ENCODE measurements at places on chromosomes 13 and 19.

DNA sequence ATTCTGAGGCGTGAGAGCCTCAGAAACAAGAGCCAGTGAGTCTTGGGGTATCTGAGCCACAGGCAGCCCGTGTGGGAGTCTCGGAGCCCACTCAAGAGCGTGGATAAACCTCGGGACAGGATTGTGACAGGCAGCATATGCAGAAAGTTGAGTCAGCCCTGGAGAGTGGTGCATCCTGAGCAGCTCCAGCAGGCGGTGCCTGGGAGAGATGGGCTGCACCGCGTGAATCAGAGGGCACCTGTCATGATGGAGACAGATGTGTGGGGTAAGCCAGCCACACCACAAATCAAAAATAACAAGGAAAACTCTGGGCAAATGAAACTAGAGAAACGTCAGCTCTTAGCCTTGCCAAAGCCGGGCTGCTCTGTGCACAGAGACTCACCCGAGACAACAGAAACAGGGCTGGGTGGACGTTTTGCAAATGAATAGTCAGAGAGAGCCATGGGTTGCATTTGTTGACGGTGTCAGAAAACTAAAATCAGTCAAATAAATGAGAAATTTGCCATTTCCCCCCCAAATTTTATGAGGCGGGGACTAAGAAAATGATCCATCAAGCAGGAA lies 30.0 kb upstream of the POP4 start:
- DNase-seq = peak; percentile 35

DNA sequence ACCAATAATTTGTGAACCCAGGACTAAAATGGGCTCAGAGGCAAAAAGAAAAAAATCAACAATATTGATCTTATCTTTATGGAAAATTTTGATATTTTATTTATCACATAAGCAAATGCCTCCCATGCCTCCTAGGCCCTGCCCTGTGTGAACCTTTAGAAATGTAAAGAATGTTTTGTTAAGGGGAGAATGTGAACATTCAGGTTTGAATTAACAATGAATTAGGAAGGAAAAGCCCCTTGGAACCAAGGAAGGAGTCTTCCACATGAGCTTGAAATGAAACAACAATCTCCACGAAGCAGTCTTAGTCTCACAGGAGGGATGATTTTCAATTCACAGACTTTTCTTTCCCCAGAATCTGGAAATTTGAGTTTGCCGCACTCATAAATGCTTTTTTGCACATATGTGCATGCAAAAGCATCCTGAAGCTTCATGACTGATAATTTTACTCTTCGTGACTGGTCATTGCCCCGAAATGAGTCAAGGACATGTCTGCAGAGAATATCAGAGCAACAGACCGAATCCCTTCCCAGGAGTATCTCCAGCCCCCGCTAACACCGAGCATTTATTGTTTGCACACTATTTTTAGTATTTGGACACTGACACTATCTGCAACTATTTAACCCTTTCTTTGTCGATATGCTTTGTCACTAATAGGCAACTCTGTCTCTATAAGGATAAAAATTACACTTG lies 135.2 kb downstream of the DCT start:
- no peak for DNase-seq

DNA sequence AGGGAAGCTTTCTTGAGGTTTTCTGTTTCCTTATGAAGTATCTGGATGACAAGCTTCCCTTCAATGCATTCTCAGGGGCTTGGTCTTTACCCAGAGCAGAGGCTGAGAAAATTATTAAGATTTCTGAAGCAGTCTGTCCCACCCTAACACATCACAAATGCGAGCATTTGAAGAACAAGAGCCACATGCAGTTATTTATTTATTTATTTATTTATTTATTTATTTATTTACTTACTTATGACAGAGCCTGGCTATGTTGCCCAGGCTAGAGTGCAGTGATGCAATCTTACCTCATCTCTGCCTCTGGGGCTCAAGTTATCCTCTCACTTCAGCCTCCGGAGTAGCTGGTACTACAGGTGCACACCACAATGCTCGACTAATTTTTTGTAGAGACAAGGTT lies 38.4 kb downstream of the SPRYD7 start:
- DNase-seq = no peak

- no peak for DNase-seq
Observed at GRCh38 chr13:79805317-79805716, 324.4 kb downstream of the NDFIP2 start.

GRCh38 chr19:15426485-15427349 lies 7.9 kb upstream of the AKAP8L start:
- DNase-seq = no peak

- DNase-seq = no peak
Observed at GRCh38 chr19:33404506-33405253, 31.2 kb downstream of the CEBPG start.

DNA sequence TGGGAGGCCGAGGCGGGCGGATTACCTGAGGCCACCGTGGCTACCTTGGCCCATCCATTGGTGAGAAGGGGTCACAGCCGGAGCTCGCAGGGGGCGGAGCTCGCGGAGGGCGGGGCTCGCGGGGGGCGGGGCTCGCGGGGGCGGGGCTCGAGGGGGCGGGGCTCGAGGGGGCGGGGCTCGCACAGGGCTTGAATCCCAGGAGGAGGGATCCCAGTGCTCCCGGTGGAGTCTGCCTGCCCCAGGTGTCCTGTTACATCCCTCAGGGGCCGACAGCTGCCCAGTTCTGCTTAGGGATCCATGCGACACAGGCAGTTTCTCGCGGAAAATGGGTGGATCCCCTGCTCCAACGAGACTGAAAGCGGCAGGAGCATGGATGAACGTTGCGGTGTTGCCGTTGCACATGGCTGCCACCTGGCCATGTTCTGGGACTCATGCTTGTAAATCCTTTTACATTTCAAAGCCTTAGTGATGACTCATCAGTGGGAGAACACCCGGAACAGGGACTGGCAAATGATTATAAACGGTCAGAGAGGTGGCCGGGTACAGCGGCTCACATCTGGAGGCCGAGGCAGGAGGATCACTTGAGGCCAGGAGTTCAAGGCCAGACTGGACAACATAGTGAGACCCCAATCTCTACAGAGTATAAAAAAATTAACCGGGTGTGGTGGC lies 25.1 kb downstream of the TMPRSS9 start:
- DNase-seq = peak; percentile 30

DNA sequence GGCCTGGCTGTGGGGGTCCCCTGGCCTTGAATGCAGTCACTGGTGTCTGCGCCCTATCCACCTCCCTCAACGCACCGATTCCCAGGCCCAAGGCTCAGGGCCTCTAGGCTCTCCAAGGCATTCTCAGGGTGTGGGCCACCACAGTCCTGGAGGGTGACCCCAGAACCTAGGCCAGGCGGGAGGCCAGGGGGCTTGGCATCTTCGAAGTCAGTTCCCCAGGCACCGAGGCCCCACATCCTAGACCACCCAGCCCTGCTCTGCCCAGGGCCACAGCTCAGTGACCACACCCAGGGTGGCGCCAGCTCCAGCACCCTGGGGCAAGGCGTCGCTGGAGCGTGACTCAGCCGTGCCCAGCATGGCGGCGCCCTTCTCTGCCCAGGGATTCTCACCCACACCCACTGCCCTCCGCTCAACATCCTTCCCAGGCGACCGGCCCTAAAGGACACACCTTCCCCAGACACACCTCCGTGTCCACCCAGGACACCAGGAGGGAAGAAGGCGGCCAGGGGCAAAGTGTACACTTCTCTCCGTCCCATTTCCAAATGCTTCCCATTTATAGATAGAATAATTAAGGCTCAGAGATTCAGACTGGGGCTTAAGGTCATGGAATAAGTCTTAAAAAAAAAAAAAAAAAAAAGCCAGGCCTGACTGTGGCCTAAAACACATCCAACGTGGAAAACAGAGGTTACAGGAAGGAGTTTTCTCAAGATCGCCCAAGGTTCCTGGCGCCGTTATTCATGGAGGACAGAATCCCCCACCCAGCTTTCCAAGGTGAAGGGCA lies 36.4 kb upstream of the NANOS3 start:
- no peak for DNase-seq

- no peak for DNase-seq
Observed at GRCh38 chr13:111469916-111470506, 149.6 kb downstream of the TEX29 start.

DNA sequence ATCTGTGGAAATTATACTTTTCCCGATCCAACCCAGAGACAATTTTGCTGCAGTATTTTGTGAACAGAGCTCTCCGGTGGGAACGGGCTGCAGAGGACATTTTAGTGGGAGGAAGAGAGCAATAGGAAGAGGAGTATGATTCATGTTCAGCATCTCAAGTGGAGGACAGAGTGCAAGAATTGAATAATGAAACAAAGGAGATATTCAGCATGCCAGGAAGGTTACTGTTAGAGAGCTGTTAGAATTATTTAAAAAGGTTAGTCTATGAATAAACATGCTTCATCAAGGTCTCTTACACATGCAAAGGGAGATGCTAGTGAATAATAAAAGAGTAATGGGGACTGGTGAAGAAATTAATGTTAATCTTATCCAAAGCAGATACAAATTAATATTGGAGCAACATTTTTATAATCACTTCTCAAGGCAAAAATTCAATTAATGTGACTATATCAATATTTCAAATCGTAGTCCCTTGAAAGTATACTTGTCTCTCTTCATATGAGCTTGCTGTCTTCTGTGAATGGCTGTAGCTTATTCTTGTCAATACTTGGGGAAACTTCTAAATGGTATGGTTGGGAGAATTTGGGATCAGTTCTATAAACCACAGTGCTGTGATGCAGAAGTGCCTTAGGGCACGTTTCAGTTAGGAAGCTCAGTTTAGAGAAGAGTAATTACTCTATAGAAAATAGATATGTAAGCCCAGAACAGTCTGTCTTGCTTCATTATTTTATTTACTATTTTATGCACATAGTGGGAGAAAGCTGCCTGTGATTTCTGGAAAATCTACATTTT lies 1165.8 kb downstream of the OLFM4 start:
- peak; percentile 2 for DNase-seq

DNA sequence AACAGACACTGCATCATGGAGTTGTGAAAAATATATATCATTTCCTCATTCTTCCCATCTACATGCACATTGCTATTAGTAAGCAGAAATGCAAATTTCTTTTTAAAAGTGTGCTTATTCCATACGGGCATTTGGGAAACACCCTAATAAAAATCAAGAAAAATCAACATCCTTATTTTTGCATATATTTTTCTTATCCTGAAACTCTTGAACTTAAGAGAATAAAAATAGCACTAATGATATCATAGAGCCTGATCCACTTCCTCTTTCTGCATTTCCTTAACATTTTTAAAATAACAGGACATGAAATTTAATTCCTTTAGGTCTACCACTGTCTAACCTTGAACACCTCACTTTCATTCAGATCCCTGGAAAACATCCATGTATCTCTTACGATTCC lies 123.3 kb downstream of the VWA8 start:
- no peak for DNase-seq

- DNase-seq = no peak
Observed at GRCh38 chr13:22563272-22563671, 617.5 kb upstream of the SGCG start.

- no peak for DNase-seq
Observed at GRCh38 chr13:26400545-26400944, 146.6 kb downstream of the CDK8 start.

DNA sequence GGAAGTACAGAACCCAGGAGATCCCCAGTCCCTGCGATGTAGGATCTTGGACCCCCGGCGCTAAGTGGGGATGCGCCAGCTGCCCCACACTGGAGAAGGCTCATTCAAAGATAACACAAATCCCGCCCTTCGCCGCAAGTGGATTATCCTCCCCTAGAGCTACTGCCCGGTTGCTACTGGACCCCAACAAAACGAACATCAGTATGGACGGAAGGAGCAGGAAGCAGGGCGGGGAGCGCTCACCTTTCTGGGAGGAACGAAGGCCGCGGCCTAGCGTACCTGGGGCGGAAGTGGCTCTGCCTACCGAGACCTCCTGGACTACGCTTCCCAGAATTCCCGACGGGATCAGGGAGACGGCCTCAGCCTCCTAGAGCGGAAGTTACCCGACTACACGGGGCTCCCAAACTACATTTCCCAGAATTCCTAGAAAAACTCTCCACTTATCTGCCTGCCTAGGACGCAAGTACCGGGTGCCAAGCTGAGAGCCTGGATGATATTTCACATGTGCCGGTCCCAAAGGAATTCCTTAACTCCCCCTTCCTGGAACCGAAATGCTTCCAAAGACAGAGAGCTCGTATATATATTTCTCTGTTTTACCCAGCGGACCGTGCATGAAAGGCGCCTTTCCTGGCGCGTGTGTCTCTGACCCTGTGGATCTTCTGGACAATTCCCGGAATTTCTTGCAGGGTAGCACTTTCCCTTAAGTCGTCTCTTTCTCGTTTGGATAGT lies at the start of gene ZNF112:
TSS of gene ZNF112 (minus strand) at position 298 of the 729 bp plus-strand sequence. CDS start 16,141 bp downstream, outside the sequence.
- DNase-seq = peak; percentile 98

DNA sequence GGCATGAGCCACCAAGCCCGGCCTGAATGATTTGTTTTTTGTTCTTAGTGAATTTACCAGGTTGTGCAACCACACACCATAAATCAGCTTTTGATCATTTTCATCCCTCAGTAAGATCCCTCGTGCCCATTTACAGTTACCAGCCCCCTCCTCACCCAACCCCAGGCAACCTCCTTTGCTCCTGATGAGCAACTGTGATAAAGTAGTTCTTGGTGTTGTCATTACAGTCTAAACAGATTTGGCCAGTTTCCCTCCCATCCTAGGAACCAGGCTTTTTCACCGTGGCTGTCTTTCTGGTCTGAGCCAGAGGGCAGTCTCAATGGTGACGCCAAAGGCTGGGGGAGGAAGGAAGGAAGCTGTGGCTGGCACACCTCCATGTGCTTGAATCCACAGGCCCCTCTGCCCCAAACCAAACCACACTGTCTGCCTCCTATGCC lies 61.2 kb upstream of the WDFY2 start:
- DNase-seq = peak; percentile 36

- no peak for DNase-seq
Observed at GRCh38 chr13:91349992-91350911, 2.8 kb downstream of the MIR17HG start.

GRCh38 chr13:51795419-51795818 lies 8.5 kb downstream of the DHRS12 start:
- no peak for DNase-seq

DNA sequence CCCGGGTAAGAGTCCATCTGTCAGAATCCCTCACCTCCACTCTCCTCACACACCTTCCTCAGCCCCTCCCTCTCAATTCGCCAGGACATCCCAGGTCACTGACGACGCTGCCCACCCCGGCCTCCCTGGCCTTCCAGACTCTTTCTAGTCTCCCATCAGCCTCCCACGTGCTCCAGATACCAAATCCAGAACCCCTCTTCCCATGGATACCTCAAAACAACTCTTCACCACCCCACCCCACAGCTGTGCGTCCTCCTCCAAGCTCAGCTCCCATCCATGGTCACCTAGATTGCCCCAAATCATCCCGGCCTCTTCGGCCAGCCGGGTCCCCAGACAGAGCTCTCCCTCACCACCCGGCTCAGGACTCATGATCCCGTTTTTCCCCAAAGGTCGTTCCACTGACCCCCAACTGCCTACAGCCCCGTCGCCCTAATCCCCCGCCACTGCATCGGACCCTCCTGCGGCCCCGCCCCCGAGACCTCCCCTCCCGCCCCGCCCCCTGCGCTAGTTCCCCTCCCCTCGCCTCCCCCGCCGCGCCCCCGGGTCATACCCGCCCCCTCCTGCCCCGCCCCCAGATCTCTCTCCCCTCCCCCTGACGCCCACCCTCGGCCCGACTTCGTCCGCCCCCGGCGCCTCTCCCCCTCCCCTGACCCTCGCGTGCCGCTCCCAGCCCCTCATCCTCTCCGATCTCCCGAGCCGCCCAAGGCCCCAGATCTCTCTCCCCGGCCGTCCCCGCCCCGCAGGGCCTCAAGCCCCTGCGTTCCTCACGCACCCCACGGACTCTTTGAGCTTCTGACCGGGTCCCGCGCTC lies 546 bp downstream of the UBXN6 start:
- no peak for DNase-seq

Measured in Ammon's horn (tissue), 1 donor.